ENCODE measurements at places on chromosomes 4 and X. TPM values are rescaled to one million over a fixed set of nuclear protein-coding genes. Genes with fewer than 3 reads are reported as not detected.

GRCh38 chrX:2609431-2610238 is 81.5 kb upstream of the CD99 start:
- no peak for DNase-seq

DNA sequence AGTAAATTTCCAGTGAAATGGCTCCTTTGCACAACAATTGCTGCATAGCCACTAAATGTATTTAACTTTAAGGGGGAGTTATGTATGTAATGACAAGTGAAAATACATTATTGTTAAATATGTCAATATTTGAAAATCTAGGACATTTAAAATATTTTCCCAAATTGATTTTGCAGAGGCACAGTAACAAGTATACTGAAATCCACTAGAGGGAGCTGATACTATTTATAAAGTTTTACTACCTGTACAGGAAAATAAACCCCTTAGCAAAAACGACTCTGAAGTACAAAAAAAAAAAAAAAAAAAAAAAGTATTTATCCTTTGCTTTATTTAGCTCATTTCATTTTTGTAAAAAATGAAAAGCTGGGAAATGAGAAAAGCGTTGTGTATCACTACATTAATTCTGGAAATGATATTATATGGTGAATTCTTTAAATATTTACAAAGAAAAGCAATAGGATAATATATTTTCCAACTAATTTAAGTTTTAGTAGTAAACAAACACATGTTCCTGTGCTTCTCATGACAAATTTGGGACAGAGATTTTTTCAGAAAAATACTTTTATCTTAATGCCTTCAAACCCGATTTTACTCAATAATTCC is 727.7 kb downstream of the DMD start:
- DNase-seq = no peak

GRCh38 chr4:26319949-26320537 is 771 bp upstream of the RBPJ start:
- DNase-seq = no peak

DNA sequence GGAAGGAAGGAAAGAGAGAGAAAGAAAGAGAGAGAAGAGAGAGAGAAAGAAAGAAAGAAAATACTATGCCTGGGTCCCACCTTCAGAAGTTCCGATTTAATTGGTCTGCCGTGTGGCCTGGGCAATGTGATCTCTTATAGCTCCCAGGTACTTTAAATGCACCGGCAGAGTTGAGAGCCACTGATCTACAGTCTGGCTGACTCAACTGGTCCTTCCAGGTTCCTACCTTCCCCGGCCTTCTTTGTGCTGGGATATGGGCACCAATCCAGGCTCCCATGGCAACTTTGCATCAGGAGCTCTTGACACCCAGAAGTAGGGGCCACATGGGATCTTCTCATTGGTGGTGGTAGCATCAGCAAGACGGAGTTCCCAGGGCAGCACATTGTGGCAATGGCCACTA is 186.5 kb upstream of the ATP6AP2 start:
- DNase-seq = no peak

DNA sequence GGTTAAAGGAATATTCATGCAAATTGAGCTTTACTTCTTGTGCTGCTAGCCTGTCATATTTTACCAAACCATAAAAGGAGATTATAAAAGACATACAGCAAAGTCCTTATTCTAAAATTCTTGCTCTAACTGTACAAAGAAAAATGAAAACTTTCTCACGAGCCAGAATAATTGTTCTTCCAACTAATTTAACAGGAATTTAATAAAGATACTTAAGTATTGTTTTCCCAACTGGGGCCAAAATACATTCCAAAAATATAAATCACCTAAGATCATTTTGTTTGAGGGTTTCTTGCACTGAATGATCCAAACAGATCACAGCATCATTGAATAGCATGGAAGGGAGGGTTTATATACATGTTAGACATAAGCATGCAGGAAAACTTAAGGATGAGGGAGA is 127.1 kb upstream of the PCDH18 start:
- no peak for DNase-seq

GRCh38 chr4:89704651-89705395 is 132.1 kb downstream of the SNCA start:
- no peak for DNase-seq

DNA sequence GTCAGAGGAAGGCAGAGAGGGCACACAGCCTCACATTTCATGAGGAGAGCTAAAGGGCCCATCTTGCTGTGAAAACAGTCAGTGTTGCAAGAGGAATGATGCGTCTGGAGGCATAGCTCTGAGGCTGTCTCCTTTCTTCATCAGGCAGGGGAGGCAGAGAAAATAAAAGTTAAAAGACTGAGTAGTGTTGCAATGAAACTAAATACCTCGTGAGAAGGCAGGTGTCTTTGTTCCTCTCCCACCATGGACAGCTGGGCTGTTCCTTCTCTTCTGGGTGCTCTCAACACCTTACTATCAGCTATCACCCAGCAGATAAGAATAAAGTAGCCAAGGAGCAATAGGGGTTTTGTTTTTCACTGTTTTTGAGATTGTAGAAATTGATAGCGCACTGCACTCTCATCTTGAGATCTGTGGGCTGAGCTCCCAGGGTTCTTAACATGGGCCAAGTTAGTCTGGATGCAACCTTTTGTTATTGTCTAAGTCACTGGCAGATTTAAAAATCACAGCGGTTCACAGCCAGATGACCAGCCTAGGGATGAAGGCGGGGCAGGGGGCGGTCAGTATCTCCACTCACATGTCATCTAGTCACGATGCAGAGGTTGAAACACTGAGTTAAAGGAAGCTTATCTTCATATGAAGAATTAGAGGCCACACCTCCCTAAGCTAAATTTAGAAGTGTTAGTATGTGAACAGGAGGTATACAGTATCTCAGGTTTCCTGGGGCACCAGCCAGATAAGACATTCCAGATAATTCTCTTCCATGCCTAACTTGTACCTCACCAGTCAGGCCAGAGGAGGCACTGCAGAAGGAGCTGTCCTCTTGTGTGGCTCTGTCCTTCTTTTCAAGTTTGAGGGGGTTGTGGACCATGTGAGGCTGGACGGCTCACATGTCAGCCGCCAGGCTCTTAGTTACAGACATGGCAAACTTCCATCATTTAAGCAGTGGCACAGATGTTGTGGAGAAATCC is 36.9 kb downstream of the PARM1 start:
- peak; percentile 25 for DNase-seq

DNA sequence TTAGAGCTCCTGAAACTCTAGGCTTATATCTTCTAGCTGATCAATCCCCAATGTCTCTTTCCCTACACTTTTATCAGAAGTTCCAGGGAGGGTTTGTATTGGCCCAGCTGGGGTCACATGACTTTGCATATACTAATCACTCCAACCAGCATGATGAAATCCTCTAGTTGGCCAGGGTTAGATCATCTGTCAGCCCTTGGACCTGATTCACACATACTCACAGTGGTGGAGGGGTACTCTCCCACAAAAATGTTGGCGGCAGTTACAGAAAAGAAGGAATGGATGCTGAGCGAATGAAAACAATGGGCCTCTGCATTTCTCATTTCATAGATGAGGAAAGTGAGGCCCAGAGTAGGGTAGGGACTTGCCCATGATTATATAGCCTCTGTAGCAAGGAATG is 151.1 kb downstream of the PJA1 start:
- no peak for DNase-seq

DNA sequence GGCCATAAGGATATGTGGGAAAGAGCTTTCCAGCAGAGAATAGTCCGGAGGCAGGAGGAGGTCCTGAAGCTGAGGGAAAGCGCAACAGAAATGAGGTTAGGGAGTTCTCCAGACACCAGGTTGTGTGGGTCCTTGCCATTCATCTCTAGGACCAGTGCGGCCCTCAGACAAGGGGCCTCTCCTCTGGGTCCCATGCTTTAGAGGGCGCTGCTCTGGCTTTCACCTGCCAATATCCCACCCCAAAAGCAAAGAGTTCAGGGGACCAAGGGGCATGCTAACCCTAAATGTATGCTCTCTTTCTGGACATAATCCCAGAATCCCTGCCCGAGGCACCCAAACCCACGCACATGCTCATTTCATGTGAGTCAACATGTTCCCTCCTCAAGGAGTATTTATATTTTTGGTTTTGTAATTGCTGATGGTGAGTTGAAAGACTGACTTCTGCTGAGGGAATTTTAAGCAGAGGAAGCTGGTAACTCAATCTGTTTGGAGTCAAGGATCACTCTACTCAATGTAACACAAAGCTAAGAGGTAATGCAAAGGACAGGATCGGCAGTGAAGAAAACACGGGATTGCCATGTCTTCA is 14.8 kb downstream of the RPL34 start:
- no peak for DNase-seq

DNA sequence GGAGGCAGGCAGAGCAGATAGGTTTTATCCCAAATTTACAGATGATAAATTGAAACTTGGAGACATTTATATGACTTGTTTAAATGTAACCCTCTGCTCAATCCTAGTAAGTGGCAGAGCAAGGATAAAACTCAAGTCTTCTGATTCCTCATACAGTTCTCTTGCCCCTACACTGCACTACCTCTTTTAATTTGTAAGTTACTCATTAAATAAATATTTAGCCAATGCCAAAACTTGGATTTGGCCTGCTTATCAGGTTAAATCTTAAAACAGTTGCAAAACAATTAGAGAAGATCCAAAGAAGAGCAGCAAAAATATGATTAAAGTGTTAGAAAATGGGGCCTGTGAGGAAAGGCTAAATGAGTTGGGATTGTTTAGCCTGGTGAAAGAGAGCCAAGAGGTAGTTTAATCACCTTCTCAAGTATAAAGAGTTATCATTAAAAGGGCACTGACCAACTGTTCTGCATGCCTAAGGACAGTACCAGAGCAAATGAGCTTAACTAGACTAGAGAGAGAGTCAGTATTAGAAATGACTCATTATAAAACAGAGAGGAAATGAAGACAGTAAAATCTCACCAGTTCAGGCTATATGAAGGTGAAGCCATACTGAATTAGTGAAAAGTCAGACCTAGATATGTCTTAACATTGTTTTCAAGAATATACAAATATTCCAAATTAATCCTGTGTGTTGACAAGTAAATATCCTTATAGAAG is 146.3 kb downstream of the GRIA3 start:
- DNase-seq = no peak

- no peak for DNase-seq
These were observed 37.1 kb downstream of the HEPH start for GRCh38 chrX:66200855-66201795.

GRCh38 chr4:156779042-156779441 is 192.6 kb downstream of the PDGFC start:
- no peak for DNase-seq

- DNase-seq = no peak
These were observed 1136.6 kb downstream of the FAT4 start for GRCh38 chr4:126451237-126451873.

DNA sequence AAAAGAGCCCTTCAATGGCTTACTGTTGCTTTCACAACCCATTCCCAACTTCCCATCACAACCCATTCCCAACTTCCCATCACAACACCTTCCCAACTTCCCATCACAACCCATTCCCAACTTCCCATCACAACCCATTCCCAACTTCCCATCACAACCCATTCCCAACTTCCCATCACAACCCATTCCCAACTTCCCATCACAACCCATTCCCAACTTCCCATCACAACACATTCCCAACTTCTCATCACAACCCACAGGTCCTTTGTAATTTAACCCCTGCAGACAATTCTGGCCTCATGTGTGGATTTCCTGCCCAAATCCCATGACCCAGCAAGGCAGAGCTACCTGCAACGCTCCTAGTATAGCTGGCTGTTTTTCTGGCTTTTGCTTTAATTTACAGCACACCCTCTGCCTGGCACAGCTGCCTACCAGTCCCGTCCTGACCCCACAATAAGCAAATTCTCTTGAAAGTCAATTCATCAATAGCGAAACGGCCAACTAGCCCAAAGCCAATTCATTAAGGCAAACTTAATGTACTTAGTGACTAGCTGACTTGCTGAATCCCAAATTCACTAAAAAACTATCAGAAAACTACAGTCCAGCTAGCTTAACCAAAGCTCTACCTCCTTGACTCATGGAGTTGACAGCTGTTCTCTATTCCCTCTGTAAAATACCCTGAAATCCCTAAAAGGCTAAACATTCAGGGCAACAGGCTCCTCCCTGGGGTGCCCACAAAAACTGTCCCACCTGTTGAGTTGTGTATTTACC is 75.6 kb downstream of the AFAP1 start:
- no peak for DNase-seq

DNA sequence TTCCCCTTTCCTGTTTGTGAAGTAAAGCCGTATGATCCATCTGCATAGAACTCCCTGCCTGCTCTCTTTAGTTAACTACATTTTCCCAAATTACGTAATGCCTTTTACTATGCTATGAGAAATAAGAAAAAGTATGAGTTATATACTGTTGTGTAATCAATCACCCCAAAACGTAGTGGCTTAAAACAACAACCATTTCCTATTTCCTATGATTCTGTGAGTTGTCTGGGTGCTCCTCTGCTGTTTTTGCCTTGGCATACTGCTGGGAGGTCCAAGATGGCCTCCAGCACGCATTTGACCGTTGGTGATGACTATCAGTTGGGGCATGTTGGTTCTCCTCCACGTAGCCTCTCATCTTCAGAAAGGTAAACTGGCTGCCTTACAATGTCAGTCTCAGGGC is 39.8 kb downstream of the BBS12 start:
- DNase-seq = no peak

DNA sequence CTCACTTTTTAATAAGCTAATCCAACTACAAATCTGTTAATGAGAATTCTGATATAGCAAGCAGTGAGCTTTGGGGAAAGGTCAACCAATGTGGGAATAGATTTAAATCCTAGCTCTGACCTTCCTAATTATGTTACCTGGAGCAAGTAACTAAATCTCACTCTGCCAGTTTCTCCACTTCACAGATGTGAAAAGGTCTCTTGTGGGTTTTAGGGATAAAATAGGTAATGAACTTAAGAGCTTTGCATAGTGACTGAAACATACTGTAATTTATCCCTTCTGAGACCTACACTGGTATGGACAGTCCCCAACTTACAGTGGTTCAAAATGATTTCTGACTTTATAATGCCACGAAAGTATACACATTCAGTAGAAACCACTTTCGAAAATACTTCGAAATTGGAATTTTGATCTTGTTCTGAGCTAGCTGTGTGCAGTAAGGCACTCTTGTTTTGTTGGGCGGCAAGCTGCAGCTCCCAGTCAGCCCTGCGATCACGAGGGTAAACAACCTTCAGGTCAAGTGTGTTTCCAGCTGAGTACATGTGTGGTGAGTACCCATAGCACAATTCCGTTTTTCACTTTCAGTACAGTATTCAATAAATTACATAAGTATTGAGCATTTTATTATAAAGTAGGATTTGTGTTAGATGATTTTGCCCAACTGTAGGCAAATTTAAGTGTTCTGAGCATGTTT is 93.7 kb downstream of the ADGRL3 start:
- DNase-seq = no peak

The SH3BP2 gene
- 16.2 TPM for total RNA-seq

The PABPC1L2A gene
- total RNA-seq = not detected

The NPY1R gene
- 3.8 TPM for total RNA-seq

The PDS5A gene
- total RNA-seq = 33.2 TPM

The ANOS1 gene
- 2.1 TPM for total RNA-seq

The RAB41 gene
- not detected for total RNA-seq

The SPACA5 gene
- not detected for total RNA-seq

The MSX1 gene
- total RNA-seq = 0.82 TPM

The SLC49A3 gene
- 5.2 TPM for total RNA-seq

The GPC4 gene
- total RNA-seq = 6.9 TPM

The RPL36A gene
- total RNA-seq = 162 TPM
